Kidney (tissue), 22 donors: ENCODE measurements at places on chromosomes 4 and X. TPM values are rescaled to one million over a fixed set of nuclear protein-coding genes. Genes with fewer than 3 reads are reported as not detected.

DNA sequence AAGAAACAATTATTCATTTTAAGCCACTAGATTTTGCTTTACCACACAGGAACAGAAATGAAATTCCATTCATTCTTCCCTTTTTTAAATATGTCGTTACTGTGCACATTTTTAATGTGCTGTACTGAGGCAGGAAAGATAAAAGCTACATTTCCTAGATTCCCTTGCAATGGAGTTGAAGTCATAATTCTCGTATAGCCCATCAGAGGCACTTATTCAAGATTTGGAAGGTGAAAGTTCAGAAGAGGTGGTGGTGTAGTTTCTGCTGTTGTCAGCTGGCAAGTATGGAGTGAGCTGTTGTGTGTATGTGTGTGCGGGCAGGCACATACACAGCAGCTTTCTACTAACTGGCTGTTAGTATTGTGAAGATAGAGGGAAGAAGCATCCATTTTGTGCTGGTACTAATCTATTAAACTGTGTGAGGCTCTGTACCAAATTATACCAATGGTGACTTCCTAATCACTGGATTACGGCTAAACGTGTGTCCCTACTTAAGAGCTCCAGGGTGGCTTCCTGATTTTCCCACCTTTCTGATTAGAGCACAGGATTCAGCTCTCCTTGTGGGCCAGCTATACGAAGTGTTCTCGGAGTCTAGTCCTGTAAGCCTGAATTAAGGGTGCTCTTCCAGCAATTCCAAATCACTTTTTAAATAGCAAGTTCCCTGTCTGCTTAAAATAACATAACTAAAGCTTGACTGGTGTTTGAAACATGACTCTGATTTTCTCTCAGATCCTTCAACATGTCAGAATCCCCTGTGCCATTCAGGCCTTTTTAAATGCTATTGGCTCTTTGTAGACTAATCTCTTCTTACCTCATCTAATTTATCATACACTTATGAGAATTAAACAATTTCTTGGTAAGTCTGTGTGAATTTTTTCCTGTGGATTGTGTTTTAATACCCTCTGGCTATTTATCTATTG is 43.8 kb downstream of the PDS5A start:
- DNase-seq, result peak; percentile 11

GRCh38 chr4:1543561-1543960 is 137.3 kb upstream of the NKX1-1 start:
- peak; percentile 60 for DNase-seq

L1CAM gene
- total RNA-seq, result 71.9 TPM

DNA sequence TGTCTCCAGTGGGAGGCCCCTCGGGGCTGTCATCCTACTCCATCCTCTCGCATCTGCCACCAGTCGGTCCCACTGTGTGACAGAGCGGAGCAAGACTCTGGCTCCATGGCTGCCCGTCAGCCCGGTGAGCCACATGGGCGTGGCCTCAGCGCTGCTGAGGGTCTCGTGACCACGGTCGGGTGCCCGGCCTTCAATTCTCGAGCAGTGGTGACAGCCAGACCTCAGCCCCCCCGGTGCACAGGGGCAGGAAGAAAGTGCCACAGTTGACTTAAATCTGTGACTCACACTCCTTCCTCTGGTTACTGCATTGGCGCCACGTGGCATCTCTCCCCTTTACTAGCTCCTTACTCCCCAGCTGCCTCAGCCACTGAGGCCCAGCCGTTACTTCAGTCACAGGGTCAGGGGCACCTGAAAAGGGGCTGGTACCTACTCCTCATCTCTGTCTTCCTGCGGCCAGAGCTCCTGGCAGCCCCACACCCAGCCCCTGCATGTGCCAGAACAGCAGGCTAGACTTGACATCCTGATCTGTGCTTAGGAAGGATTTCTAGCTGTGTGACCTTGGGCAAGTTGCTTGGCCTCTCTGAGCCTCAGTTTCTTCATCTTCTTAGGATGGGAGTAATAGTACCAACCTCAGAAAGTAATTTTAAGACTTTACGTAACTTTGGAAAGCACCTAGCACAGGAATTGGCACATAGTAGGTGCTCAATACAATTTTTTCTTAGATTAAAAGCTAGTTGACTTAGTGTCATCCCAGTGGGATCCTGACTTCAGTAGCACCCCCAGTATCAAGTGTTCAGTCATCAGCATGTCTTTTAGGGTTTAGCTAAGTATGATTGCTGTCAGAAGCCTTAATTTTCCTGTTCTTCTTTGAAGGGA is 66.1 kb downstream of the TNIP2 start:
- DNase-seq, result no peak

DNA sequence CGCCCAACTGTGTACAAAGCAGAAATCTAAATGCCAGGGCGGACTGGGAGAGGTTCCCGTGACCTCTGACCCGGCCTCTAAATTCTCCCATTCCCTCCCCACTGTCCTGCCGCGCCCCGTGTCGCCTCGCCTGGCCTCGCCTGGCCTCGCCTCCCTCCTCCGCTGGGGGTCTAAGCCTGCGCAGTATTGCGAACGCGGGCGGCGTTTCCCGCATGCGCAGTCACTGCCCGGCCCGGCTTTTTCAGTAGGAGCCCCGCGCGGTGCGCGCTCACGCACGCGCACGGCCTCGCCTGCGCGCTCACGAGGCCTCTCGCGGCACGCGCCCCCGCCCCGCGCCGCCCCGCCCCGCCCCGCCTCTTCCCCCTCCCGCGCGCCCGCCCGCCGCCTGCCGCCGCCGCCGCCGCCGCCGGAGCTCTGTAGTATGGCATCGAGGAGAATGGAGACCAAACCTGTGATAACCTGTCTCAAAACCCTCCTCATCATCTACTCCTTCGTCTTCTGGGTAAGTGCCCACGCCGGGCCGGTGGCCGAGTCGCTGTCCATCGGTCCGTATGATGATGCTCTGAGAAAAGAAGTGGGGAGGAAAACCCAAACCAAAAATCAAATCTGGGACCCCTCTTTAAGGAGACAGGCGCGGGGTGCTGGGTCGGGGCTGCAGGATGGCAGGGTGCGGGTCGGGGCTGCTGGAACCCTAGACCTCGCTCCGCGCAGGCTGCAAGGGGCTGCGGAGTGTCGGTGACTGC is at the start of gene TSPAN7:
Gene TSPAN7 (plus strand): TSS at position 417 of the 743 bp plus-strand sequence. CDS start 5 bp downstream, at position 422.
- peak; percentile 79 for DNase-seq

SFRP2 gene
- 4.1 TPM for total RNA-seq

- DNase-seq, result peak; percentile 18
Observed at GRCh38 chrX:130984782-130985181, 73.4 kb upstream of the ARHGAP36 start.

CENPVL2 gene
- not detected for total RNA-seq

DNA sequence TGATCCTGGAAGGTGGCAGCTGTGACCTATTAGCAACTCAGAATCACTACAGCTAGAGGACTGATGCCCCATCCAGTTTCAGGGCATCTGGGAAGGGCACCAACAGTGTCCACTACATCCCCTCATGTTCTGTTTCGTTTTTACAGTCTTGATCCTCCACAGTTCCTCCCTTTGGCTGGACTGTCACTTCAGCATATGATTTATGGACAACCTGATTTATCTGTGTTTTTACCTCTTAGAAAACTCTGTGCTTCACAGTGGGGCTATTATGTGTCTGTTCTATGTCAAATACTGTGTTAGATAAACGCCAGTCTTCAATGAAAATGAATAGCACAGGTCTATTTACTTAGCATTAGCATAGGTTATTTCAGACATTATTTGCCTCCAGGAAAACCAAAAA is 63.1 kb upstream of the GRPR start:
- no peak for DNase-seq

DNA sequence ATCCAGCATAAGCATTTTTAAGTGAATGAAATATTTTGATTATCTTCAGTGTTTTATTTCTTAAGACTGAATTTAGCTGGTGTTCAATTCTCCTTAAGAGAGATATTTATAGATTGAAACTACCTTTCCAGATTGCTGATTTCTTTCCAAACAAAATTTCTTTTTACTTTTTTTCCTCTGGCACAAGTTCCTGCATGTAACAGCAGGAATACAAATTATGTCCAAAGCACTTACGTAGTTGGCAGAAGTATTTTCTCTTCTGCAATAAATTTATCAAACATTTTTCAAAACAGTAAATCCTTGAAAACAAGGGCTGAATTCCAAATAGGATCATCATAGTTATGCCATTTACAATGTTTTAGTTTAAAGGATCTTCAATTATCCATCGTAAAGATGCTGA is 412.6 kb downstream of the IQCM start:
- DNase-seq, result no peak

DNA sequence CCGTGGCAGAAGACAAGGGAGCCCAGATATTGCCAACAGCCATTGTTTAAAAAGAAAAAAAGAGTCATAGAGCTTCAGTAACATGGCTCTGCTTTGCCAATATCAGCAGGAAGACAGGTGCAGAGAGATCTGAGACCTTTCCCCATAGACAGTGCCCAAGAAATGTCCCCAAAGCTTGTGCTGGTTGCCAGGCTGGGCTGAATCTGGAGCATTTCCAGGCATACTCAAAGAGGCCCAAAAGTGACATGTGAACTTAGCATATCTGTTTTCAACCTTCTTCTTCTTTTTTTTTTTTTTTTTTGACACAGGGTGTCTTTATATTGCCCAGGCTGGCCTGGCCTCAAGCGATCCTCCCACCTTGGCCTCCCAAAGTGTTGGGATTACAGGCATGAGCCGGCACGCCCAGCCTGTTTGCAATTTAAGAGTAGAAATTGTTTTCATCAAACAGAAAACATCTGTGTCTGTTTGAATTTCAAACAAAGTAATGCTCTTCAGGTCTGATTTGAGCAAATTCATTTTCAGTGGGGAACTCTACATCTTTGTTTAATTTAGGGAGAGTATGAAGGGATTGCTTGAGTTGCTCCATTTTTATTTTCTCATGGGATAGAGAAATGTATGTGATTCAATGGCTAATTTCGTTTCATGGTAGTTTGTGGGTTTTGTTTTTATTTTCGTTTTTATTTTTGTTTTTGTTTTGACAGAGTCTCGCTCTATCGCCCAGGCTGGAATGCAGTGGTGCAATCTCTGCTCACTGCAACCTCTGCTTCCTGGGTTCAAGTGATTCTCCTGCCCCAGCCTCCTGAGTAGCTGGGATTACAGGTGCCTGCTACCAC is 56.6 kb upstream of the RBM47 start:
- DNase-seq, result no peak

DNA sequence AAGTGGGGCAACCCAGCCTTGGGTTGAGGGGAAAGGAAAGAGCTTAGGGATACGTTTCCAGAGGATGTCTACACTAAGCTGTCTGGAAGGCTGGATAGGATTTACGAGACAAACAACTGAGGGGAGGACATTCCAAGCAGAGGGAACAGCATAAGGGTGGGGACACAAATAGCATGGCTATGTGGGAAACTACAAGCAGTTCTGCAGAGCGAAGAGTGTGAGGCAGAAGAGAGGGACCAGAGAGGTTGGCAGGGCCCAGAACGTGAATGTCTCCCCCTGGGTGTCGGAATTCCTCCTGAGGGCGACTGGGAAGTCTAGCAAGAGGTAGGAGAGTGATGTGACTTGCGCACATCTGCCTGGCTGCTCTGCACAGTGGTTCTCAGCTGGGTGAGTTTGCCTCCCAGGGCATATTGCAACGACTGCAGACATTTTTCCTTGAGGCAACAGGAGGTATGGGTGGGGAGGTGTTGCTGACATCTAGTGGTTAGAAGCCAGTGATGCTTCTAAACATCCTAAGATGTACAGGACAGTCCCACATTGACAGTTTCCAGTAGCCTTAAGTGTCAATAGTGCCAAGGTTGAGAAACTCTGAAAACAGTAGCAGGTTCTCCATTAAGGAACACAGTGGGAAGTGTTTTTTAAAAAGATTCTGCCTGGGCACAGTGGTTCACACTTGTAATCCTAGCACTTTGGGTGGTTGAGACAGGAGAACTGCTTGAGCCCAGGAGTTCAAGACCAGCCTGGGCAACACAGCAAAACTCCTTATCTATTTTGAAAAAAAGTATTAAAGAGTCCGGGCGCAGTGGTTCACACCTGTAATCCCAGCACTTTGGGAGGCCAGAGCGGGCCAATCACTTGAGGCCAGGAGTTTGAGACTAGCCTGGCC is 9.2 kb downstream of the NDUFA1 start:
- DNase-seq, result peak; percentile 61

DNA sequence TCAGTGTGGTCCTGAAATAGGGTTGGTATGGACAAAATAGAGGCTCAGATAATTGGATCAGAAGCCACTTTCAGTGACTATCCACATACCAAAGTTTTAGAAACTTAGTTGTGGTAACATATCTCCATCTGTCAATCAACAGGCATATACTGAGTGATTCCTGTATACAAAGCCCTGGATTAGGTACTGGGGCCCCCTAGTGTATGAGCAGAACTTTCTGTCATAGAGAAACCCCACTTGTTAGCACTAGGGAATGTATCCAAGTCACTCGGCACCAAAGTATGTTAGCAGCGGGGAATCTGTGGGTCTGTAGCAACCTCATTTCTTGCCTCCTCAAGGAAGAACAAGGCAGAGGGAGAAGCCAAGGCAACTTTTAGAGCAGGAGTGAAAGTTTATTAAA is 50.7 kb downstream of the MAP7D3 start:
- no peak for DNase-seq

- DNase-seq, result no peak
Observed at GRCh38 chr4:31539284-31540069, 819.3 kb downstream of the PCDH7 start.

TRPC3 gene
- total RNA-seq, result 0.44 TPM

DNA sequence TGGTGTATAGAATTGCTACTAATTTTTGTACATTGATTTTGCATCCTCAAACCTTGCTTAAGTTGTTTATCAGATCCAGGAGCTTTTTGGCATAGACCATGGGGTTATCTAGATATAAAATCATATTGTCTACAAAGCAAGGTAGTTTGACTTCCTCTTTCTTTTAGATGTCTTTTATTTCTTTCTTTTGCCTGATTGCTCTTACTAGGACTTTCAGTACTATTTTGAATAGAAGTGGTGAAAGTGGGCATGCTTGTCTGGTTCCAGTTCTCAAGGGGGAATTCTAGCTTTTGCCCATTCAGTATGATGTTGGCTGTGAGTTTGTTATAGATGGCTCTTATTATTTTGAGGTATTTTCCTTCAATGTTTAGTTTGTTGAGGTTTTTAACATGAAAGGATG is 187.9 kb upstream of the LCORL start:
- no peak for DNase-seq

QDPR gene
- total RNA-seq, result 33.5 TPM

ANTXR2 gene
- 33.1 TPM for total RNA-seq

CYP4V2 gene
- total RNA-seq, result 69.8 TPM
